Activated T-cell treated with anti-CD3 and anti-CD28 coated beads, Interleukin-2, amount 50 U/mL, for 4 hours (primary cell): ENCODE measurements at places on chromosomes 13 and 19. TPM values are rescaled to one million over a fixed set of nuclear protein-coding genes. Genes with fewer than 3 reads are reported as not detected.

GRCh38 chr13:18971576-18972219 lies 209.9 kb downstream of the TUBA3C start:
- DNase-seq, result no peak

GRCh38 chr19:17703824-17704463 lies 15.3 kb upstream of the MAP1S start:
- DNase-seq, result peak; percentile 72

Gene ACOD1
- total RNA-seq, result not detected

GRCh38 chr13:27961227-27962085 lies 7.7 kb downstream of the CDX2 start:
- no peak for DNase-seq

GRCh38 chr13:34372581-34372980 lies 554.6 kb downstream of the RFC3 start:
- DNase-seq, result no peak

DNA sequence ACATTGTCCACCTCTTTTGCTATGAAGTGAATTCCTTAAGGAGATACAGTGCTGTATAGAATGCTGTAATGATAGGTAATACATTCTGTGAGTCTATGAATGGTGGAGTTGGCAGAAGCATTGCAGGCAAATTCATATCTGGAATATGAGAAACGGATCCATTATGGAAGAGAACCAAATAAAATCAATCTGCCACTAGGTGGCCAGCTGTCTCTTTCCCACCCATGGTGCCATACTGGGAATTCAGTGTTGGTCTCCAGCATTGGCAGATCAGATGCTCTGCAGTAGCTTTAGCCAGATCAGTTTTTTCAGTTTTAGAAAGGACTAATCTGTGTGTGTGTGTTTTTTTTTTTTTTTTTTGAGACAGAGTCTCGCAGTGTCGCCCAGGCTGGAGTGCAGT lies 27.6 kb downstream of the DNAJC3 start:
- DNase-seq, result no peak

DNA sequence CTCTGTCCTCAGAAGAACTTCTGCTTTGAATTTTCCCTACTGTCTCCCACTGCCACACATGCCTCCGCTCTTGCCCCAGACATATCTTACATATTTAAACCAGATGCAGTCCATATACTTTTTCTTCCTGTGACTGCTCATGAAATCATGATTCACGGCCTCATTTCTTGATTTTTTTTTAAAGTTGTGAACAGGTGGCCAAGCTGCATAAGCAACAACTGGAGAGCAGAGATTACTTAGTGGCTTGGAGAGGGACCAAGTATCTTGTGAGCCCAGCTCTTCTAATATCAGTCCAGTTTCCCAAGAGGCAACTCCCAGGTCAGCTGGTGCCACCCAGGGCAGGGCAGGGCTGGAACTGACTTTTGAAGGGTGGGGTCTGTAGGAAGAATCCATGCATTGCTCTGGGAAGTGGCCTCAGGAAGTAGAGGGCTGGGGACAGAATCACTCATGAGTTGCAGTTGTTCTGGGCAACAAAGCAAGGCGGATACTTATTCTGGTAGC lies 152.4 kb downstream of the LMO7 start:
- no peak for DNase-seq

DNA sequence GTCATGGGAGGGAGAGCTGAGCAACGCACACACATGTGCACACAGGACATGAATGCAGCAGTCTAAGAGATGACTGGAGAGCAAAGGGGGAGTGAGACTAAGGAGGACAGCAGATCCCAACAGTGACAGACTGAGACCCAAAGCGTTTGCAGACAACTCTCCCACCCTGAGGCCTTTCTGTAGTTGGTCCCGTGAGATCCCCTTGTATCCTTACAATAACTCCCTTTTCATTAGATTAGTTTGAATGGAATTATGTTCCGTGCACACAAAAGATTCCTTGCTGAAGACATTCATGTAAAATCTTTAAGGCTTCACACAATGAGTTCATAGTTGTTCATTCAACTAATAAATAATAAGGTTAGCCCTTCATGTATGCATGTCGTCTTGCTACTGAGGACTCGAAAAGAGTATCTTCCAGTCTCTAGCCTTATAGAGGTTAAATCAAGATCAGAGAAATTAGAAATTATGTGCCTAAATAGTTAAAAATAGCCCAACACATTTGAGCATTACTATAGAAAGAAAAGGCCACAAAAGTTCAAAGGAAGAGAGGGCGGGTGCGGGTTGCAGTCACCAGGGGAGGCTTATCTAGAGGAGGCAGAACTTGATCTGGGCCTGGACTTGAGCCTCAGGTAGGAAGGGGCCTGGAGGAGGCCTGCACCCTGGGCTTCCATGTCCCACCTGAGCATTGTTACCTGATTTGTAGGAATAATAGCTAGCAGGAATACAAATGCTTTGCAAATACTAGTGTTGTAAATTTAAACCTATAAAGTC lies 3.1 kb upstream of the GTF3A start:
- DNase-seq, result no peak

Gene SERP2
- total RNA-seq, result 0.76 TPM

Gene TLE2
- total RNA-seq, result 5.9 TPM

DNA sequence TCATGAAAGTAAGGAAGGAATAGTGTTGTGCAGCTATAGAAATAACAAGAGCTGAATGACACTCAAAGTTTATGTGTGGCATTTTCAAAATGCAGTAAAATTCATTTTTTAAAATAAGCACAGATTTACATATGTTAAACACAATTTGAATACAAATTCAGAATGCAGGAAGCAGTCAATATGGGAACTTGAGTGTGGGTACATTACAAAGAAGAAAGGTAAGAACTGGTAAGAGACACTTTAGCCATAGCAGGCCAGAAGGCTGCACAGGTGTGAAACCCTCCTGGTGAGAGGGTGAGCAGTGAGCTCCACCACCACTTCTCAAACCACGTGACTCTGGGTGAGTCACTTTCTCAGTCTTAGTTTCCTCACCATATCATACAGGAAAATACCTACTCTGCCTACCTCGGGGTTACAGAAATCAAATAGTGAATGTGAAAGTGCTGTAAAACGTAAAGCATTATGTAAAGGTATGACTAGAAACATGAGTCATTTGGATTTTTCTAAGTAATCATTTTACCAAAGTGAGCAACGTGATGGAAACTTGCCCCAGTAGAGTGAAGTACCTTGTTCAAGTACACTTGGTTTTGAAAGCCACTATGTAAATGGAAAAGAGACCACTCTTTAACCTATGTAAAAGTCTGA lies 40.5 kb downstream of the USP12 start:
- peak; percentile 63 for DNase-seq

DNA sequence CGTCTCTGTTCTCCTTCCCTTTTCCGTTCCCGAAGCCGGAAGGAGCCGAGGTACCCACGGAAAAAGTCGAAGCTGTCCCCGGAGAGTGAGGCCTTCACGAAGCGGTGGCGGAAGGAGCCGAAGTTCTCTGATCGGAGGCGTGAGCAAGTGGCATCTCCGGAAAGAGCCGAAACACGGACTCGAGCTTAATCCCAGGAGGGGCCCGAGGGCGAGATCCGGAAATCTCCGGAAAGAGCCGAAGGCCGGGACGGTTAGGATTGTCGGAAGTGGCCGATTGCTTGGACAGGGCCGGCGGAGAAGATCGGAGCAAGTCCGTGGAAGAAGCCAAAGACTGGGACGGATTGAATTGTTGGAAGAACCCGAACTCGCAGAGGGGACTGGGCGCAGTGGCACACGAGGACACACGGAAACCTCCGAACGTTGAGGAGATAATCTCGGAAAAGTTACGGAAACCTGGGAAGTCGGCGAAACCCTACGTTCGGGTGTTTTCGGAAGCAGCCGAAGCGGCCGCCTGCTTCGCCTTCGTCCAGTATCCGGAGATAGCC lies 440 bp upstream of the U2AF2 start:
- peak; percentile 97 for DNase-seq

GRCh38 chr13:26831336-26831908 lies 70.8 kb upstream of the GPR12 start:
- DNase-seq, result no peak
